Large intestine (tissue), 12 donors: ENCODE measurements at places on chromosomes 2 and 18. TPM values are rescaled to one million over a fixed set of nuclear protein-coding genes. Genes with fewer than 3 reads are reported as not detected.

The SERPINB11 gene
- polyA plus RNA-seq = not detected

The LOXHD1 gene
- polyA plus RNA-seq = 0.49 TPM

The MDH1 gene
- 200 TPM for polyA plus RNA-seq

The CRYBA2 gene
- polyA plus RNA-seq = 13.3 TPM

The PCGF1 gene
- polyA plus RNA-seq = 25.5 TPM

The MEIS1 gene
- 34.3 TPM for polyA plus RNA-seq

The CD226 gene
- 1.6 TPM for polyA plus RNA-seq

The DPP10 gene
- polyA plus RNA-seq = 17.3 TPM

The SLC9A4 gene
- polyA plus RNA-seq = 0.04 TPM

The ABCG5 gene
- 35.8 TPM for polyA plus RNA-seq

The SCTR gene
- polyA plus RNA-seq = 62.9 TPM

The GNAL gene
- 4.4 TPM for polyA plus RNA-seq

The AOX1 gene
- 6.4 TPM for polyA plus RNA-seq

The SGPP2 gene
- 6.6 TPM for polyA plus RNA-seq

The CAPG gene
- polyA plus RNA-seq = 40.7 TPM

The TNFAIP6 gene
- polyA plus RNA-seq = 2.9 TPM

The UGT1A8 gene
- not detected for polyA plus RNA-seq

The GPR45 gene
- 0.09 TPM for polyA plus RNA-seq

The DSC3 gene
- 3.4 TPM for polyA plus RNA-seq

The PXDN gene
- polyA plus RNA-seq = 60.6 TPM

The ALK gene
- polyA plus RNA-seq = 1.5 TPM

The CCDC150 gene
- polyA plus RNA-seq = 16.1 TPM

The DYNC2LI1 gene
- polyA plus RNA-seq = 40.1 TPM

The ERBB4 gene
- polyA plus RNA-seq = 0.37 TPM

The TANK gene
- polyA plus RNA-seq = 51.1 TPM

The MC5R gene
- 0.66 TPM for polyA plus RNA-seq

The IMMT gene
- 78.9 TPM for polyA plus RNA-seq

The CERKL gene
- polyA plus RNA-seq = 7.6 TPM
